Left kidney (tissue), 8 donors: ENCODE measurements at places on chromosomes 11 and 22. TPM values are rescaled to one million over a fixed set of nuclear protein-coding genes. Genes with fewer than 3 reads are reported as not detected.

GRCh38 chr11:43576320-43576802, 104.2 kb upstream of the HSD17B12 start:
- no peak for DNase-seq

GRCh38 chr11:1127664-1128162, 30.0 kb upstream of the MUC5AC start:
- DNase-seq = no peak

- DNase-seq = peak; percentile 35
These were observed 74.7 kb downstream of the SC5D start for GRCh38 chr11:121367001-121367843.

DNA sequence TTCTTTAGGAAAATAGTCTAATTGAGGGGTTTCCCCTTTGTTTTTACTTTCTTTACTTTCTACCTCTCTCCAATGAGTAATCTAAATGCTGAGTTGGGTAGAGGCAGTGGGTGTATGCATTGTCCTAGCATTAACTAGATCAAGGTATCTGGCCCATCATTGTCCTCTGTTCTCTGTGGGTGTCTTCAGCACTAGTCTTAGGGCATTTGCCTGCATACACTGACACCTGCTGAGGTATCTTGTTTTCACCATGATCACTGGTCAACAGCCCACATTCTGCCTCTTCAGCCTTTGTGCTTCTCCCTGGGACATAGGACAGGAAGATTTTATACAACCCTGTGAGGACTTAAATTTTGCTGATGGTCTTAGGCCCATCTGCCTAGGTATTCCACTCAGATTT, 371.1 kb downstream of the RAB38 start:
- no peak for DNase-seq

GRCh38 chr22:46272196-46272595, 4.4 kb downstream of the TTC38 start:
- DNase-seq = no peak

DNA sequence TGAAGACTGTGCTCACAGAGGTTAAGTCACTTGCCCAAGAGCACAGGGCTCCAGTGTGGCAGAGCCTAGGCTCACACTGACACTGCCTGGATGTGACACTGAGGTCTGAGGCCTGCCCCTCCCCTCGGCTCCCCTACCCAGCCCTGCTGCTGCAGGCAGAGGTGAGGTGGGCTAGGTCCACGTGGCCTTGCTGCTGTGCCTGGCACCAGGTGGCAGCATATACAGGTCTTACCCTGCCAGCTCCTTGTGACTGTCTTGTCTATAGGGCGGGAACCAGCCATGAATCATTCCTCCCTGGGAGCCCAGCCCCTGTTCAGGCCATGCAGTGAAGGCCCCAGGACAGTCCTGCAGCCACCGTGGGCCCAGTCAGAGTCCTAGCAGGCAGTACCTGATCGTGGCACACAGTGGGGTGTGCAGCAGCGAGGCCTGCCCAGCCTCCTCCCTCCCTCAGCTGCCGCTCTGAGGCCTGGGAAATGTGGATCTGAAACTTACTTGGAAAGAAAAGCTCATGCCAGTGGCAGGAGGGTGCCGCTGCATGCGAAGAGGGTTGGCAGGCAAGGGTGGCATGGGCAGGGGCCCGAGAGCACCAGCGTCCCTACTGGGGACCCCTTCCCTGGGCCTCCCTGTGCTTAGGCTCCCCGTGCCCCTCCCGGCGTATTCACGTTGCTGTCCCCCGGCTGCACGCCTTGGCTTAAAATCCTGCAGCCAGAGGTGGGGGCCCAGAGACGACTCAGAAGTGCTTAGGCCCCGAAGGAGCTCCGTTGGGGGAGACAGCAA, 1.2 kb upstream of the CERK start:
- no peak for DNase-seq

GRCh38 chr11:67314218-67314617, 10.9 kb downstream of the SSH3 start:
- no peak for DNase-seq

DNA sequence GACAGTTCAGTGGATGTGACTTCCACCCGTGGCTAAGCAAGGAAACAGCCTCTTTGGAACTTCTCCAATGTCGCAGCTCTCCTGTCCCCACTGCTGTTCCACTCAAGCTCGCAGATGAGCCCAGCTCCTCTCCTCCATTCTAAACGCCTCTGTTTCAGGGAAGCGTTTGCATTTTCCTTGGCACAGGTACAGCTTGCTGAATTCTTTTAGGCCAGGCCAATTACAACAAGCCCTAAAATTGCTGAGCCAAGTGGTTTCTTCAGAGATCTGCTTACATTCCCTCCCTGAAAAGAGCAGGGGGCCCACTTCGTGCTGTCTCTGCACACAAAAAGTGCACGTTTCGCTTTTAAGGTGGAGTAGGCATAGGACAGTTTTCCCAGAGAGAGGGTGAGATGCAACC, 91.5 kb upstream of the BLID start:
- no peak for DNase-seq

DNA sequence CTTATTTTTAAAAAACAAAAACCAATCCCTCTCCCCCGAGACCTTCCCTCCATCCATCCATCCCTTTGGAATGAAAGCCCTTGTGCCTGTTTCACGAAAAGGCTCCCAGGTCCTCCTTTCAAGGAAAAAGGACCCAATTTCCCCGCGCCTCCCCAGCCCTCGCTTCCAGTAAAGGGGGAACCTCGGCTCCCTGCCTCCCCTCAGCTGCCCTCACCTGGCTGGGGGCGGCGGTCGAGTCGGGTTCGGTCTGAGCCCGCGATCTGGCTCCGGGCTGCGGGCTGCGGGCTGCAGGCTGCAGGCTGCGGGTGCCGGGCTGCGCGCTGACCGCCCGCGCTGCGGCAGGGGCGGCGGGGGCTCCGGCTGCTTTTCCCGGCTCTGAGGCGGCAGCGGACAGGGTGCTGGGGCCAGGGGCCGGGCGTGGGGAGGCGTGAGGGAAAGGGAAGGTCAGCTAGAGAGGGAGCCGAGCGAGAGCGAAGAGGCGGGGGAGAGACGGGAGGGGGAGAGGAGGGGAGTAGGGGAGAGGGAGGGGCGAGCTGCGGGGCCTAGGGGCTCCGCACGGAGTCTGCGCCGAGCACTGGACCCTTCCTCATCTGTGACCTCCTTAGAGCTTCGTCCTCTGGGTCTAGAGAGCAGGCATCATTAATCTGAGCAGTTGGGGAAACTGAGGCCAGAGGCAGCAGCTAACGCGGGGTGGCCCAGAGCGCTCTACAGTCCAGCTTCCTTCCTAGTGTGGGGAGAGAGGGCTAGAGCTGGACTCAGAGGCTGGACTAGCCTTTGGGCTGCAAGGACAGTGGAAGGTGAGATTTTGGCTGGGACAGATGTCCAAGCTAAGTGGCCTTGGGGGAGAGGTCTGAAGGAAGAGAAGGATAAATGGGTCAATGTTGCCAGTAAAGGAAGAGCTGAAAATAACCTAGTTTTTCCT, at the start of gene C1QTNF4:
Gene C1QTNF4 (minus strand): TSS at position 478 of the 922 bp plus-strand sequence. CDS start 3,601 bp downstream, outside the sequence.
- DNase-seq = no peak

DNA sequence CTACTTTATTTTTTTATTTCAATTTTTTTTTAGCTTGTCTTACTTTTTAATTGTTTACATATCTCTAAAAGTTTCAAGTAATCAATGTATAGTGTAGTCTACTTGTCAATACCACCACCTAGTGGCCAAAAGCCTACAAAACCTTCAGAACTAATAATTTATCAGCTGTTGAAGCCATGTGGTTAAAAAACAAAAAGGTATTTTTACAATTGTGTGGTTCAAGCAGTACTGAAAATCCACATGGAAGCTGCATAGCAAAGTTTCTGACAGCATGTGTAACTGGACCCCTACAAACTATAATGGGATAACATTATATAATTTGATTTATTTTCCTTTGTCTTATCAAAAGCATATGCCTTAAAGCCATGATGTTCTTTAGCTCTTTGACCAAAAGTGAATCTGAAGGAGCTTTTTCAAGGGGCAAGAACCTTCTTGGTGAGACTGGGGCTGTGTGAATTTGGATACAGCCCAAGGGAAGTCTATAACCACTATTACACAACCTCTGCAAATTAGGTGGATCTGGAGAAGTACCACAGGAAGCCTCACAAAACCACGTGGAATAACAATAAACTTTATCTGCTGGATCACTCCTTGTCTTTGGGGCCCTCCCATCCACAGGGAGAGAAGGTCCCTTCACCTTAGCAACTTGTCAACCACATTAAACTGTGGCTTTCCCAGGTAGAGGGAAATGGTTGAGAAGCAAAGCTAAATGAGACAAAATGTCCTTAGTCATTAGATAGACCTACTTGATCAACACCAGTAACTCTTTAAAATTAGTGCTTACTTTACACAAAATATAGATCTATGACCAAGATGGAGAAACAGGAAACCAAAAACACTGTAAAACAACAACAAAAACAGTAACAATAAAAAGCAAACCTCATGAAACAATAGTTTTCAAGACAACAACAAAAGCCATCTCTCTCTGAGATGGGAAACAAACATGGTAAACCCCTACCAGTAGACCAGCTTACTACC, 9.9 kb downstream of the NARS2 start:
- peak; percentile 71 for DNase-seq

DNA sequence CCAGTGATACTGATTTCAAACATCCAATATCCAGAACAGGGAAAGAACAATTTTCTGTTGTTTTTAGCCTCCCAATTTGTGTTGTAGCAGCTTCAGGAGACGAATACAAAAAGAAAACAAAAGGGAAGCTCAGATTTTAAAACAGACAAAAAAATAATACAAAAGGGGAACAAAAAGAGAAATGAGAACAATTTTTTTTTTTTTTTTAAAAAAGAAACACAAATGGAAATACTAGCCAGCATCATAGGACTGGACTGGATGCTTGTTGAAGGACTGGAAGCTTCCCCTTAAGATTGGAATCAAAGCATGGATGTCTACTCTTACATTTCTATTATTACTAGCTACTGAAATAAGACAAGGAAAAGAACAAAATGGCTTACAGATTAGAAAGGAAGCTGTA, 46.5 kb upstream of the SORL1 start:
- no peak for DNase-seq

- no peak for DNase-seq
These were observed 27.5 kb downstream of the IGLL1 start for GRCh38 chr22:23552573-23552972.

DNA sequence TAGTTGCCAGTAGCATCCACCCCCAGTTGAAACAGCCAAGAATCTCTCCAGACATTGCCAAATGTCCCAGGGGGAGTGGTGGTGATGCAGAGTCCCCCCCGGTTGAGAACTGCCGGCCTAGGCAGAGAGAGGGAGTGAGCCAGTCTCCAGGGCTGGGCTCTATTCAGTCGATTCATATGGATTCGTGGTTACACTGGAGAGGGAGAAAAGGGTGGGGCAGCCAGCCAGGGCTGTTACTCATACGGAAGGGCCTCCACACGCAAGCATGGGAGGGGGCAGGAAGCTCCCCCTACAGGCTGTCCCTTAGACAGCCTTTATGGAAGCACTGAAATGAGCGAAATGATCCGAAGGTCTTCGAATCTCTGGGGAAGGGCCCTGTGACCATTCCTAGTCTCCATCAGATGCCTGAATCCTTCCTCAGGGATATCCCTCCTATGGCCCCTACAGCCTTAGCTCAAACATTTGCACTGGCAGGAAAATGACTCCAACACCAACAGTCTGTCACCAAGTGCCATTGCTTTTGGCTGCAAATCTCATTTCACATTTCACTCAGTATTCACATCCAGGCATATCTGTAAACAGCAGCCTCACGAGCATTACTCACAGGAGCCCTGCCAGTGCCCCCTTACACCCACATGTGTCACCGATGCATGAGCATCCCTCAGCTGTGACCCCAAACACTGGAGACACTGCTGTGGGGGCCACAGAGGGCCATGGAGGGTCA, 18.4 kb upstream of the TLCD5 start:
- no peak for DNase-seq

- DNase-seq = no peak
These were observed 597.9 kb upstream of the KIRREL3 start for GRCh38 chr11:127598476-127598875.

GRCh38 chr11:102390667-102391465, 43.9 kb downstream of the BIRC2 start:
- DNase-seq = peak; percentile 40

- no peak for DNase-seq
These were observed 91.7 kb downstream of the PDE2A start for GRCh38 chr11:72582206-72583176.

DNA sequence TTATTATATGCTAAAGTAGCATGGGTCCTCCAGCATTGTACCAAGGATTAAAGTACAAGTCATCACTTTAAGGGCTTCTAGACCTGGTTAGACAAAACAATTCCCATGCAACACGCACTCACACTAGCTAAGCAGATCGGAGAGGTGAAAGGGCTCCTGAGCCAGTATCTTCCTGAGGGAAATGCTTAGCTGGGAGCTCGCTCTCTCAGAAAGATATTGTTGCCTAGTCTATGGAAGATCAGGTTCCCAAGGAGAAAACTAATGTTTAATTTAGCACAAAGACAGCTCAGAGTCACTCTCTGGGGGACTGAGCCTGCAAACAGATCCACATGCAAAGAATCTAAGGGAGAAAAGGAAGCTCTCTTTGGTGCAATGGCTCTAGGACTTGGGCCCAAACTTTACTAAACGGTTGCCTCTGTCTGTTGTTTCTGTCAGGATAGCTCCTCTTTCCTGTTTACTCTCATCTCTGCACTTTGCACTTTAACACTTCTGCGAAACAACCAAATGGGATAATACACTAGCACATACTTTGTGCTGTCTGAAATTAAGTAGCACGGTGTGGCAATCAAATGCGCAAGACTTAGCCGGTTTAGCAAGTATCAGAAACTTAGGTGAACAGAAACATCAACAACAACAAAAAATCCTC, 10.7 kb downstream of the MAML2 start:
- no peak for DNase-seq

DNA sequence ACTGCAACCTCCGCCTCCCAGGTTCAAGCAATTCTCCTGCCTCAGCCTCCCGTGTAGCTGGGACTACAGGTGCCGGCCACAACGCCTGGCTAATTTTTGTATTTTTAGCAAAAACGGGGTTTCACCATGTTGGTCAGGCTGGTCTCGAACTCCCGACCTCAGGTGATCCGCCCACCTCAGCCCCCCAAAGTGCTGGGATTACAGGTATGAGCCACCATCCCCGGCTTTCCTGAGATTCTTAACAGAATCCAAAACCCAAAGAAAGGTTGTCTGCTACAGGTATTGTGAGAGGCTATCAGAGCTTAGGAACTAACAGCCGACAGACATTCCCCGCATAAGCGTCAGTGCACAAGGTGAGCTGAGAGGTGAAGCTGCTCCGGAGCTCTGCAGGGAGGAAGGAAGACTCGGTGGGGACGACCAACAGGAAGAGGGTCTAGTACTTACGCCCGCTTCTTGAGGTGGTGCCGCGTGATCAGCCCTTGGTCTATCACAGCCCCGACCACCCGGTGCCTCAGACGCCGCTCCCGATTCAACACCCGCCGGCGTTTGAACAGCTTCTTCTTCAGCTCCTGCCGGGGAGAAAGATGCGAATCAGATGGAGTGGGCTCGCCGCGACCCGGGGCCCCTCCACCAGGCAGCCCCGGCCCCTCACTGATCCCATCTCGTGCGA, 470 bp downstream of the C11orf98 start:
- DNase-seq = no peak

LRP4 gene
- 33.4 TPM for polyA plus RNA-seq

SCT gene
- 0.67 TPM for polyA plus RNA-seq

NCAM1 gene
- 87.3 TPM for polyA plus RNA-seq

LSP1 gene
- 1.8 TPM for polyA plus RNA-seq

PRR33 gene
- 0.08 TPM for polyA plus RNA-seq
